ENCODE measurements at places on chromosomes 7 and 10.

GRCh38 chr7:37211097-37211880 lies 237.4 kb downstream of the ELMO1 start:
- no peak for DNase-seq

GRCh38 chr7:20199015-20199737 lies 18.0 kb downstream of the MACC1 start:
- DNase-seq = peak; percentile 72

DNA sequence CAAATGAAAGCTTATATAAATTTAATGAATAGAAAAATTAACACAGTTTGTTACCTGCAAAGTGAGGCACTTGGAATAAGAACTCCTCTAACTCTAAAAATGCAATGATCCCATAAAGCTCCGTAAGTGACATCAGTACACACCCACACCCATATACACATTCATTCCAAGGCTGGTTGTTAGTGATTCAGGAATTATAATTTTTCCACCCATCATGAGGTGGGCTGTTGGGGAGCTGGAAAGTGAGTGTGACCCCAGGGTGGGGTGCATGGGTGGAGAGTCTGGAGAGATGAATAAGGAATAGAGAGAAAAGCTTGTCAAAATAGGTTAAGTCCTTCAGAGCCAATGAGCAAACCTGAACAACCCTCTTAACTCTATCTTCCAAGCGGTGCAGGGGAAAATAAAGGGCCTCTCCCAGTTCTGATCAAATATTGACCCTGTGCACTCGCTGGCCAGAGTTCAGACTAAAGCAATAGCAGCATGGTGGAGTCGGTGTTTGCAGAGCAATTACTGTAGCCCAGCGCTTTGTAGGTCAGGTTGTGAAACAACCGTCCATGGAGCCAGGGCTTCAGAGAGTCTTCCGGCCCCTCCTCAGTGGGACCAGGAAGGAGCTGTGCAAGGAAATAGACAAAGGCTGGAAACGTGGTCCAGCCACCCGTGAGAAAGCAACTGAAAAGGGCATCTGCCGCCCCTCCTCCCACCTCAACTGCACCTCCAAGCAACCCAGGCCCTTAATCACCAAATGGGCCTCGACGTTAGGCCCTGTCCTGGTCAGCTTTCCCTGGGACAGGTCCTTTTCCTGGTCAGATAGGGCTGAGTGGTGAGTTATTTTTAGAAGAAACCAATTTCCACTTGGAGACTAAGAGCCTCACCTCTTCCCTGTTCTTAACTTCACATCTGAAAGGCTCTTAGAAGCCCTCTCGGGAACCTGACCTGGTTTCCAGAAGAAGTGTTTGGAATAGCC lies 61.2 kb downstream of the SH3PXD2A start:
- DNase-seq = no peak

- no peak for DNase-seq
These were observed 33.0 kb downstream of the FAM25A start for GRCh38 chr10:87053111-87053510.

GRCh38 chr10:6694447-6695140 lies 114.5 kb upstream of the PRKCQ start:
- no peak for DNase-seq

GRCh38 chr10:45419676-45420025 lies 45.6 kb downstream of the ALOX5 start:
- DNase-seq = no peak

DNA sequence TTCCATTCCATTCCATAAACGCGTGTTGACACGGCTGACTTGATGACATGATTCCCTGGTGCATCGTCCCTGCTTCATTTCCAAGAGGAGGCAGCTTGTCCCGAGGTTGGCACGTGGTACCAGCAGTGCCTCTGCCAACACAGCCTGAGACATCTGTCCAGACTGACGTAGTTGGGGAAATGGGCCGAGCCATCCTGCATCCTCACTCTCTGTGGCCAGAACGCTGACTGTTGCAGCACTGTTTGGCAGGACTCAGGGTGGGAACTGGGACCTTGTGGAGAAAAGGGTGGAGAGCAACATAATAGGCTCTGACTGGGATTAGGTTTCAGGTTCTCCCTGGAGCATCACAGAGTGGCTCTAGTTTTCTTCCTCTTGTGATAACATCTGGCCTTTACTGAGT lies 118.6 kb upstream of the BTBD16 start:
- no peak for DNase-seq

DNA sequence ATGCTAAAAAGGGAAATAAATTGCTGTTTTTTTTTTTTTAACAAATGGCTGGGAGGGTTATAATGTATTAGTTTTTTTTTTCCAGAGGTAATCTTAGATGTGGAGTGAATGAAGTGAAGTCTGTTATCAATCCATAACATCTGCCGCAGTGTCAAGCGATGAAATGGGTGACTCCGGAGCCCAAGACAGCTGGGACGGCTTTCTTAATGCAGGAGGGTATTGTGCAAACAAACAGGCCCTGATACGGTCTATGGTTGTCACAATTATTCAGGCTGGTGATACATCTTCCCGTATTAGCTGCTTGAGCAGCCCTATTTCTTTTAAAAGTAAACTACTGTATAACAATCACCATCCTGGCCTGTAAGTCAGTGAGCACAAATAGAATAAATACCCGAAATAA lies 1231.2 kb downstream of the GATA3 start:
- no peak for DNase-seq

- DNase-seq = no peak
These were observed 9.0 kb upstream of the UCN3 start for GRCh38 chr10:5355594-5356301.

DNA sequence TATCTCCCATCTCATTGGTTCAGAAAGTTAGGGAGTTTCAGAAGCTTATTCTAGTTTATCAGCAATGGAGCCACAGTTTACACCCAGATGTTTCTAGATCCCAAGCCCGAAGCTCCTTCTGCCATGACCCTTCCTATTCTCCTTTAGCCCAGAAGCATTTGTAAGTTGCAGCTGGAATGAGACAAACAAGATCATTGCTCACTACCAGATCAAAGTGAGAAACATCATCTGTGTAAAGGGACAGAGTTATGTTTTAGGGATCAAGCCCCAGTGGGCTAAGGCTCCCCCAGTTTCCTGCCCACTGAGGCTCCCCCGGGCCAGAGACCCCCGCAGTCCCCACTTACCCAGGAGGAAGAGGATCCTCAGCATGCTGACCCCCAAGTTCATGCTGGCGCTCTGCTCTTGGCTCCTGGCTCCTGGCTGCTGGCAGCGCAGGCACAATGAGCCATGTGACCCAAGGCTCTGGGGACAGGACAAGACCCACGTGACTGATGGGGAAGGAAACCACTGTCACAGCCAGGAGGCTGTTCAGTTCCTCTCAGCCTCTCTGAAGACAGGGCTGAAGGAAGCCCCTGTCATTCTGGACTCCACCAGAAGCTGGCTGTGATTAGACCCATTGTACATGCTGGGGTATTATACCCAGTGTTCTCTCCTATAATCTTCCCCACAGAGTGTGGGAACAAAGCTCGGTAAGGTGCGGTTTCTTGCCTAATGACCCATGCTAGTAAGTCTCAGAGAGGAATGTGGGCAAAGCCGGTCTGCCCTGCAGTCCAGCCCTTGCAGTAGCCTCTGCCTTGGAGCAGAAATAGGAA lies at the start of gene TMEM273:
Gene TMEM273 (minus strand): TSS at position 442 of the 812 bp plus-strand sequence. CDS start 55 bp downstream, at position 387.
- DNase-seq = peak; percentile 48

GRCh38 chr10:96720422-96721206 lies at the start of gene PIK3AP1:
Gene PIK3AP1, minus strand, starts transcription at chr10:96720514. Its CDS starts 120 bp downstream, at chr10:96720394.
- DNase-seq = peak; percentile 84

DNA sequence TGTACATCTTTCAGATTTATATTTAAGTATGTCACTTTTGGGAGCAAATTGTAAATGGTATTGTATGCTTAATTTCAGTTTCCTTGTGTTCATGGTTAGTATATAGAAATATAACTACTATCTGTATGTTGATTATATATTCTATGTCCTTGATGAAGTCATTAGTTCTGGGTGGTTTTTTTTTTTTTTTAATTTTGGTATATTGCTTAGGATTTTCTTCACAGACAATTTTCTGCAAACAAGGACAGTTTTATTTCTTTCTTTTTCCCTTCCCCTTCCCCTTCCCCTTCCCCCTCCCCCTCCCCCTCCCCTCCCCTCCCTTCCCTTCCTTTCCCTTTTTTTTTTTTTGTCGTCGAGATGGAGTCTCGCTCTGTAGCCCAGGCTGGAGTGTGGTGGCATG lies 430.0 kb downstream of the TYW1 start:
- no peak for DNase-seq

GRCh38 chr7:1666317-1666822 lies 3.7 kb upstream of the ELFN1 start:
- no peak for DNase-seq

- no peak for DNase-seq
These were observed 64.1 kb downstream of the AHR start for GRCh38 chr7:17362439-17363105.

- no peak for DNase-seq
These were observed 20.0 kb downstream of the SORCS1 start for GRCh38 chr10:107144490-107144889.

DNA sequence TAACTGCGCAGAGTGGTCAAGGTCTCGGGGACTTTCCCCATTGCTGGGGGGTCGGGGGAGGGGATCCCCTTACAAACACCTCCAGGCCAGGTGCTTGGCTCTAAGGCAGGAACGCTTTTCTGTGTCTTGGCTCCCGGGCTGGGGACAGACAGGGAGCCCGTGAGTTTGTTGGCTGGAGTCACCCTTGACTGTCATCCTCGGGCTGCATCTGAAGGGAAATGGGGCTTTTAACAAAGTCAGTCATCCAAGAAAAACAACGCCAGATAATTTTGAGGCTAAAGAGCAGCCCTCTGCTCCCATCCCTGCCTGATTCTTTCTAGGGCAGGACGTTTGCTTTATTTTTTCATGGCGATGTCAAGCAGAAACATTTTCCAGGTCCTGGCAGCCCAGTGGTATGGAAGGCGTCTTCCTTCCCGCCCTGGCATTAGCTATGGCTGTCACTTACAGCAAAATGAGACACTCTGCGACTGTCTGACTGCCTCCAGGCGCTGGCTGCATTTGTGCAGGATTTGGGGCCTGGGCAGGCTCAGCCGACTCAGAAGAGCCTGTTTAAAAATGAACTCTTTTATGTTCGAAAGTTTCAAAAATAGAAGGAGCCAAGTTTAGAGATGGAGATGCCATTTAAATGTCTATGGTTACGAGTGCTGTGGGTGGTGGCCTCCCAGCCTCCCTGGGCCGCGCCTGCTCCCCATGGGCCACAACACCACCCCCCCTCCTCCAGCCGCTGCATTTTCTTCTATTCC lies 54.7 kb upstream of the TNS3 start:
- no peak for DNase-seq

DNA sequence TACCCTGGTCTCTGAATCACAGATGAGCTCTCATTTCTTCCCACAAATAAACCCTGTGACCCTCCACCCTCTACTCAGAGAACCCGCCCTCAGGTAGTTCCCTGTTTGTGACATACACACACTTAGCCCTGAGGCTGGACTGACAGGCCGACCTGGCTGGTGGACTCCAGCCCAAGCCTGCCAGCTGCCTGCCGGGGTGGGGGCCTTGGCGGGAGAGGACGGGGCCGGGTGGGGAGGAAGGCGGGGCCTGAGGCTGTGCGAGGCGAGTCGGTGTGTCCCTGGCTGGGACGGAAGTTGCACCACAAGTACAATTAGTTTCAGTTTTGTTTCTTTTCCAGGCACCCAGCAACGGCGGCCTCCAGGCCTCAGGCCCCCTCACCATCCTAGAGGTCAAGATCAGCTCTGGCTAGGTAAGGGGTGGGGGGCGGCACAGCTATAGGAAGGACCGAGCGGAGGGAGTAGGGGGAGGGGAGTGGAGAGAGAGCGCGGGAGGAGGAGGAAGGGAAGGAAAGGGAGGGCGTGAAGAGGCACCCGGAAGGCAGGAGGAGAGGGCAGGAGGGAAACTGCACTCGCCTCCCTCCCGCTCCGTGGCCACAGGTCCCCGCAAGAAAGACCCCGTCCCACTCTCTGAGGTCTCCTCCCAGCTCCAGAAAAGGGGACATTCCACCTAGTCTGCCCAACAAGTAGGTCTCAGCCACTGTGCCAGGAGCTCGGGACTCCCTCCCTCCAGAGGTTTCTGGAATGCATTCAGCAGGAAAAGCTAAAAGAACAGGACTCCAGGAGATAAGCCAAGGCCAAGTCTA lies at the start of gene TRIM56:
Gene TRIM56 (plus strand): TSS at position 320 of the 803 bp plus-strand sequence. CDS start 1,832 bp downstream, outside the sequence.
- DNase-seq = peak; percentile 72

DNA sequence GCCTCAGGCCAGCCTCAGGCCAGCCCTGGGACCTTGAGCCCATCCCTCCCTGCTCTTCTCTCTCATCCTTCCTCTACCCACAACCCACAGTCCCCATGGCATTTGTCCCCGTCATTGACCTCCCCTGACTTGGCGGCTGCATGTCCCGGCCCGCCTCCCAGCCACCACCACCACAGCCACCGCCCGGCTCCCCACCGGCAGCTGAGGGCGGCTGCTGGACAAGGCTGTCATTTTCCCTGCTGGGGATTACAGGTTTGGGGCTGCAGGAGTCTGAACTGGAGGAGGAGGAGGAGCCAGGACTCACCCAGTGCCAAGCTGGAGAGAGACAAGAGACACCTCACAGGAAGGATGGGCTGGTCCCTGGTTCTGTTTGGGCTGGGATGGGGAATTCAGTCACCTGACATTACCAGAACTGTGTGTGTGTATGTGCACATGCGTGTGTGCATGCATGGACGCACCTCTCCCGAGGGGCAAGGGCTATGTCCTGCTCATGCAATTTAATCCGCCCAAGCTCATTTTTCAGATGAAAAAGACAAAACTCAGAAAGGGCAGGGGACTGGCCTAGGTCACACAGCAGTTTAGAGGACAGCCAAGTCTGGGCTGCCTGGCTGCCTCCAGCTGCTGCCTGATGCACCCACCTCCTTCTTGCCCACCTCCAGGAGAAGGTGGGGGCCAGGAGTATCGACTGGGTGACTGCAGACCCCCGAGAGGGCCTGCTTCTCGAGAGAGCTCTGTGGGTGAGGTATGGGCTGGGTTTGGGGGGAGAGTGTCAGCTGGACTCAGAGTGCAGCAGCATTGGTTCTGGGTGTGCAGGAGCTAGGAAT lies 113.1 kb downstream of the ZMIZ1 start:
- DNase-seq = no peak

DNA sequence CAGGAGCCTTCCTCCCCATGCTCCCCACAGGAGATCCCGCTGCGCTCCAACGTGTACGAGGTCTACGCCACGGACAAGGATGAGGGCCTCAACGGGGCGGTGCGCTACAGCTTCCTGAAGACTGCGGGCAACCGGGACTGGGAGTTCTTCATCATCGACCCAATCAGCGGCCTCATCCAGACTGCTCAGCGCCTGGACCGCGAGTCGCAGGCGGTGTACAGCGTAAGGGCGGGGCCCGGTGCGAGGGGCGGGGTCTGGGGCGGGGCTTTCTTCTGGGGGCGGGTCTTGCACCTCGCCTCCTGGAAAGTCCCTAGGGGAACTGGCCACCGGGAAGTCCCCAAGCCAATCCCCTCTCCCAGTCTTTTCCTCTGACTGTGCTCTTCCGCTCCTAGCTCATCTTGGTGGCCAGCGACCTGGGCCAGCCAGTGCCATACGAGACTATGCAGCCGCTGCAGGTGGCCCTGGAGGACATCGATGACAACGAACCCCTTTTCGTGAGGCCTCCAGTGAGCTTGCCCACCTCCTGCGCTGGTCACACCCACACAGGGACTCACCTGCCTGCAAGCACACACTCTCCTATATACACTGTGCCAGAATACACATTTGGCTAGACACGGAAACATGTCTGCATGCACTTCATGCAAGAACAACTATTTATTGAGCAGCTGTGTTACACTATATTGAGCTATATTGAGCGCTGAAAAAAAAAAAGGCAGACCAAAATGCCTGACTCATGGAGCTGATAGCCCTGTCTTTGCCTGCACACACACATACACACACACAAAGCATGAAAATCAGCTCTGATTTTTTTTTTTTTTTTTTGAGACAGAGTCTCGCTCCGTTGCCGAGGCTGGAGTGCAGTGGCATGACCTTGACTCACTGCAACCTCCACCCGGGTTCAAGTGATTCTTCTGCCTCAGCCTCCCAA lies 32.7 kb upstream of the VSIR start:
- no peak for DNase-seq

- DNase-seq = no peak
These were observed 6.1 kb downstream of the FZD1 start for GRCh38 chr7:91270372-91270771.

Measured in naive B cell (primary cell).